ENCODE measurements at places on chromosomes 3 and 15.
A peak's percentile ranks its signal among the peaks of the same experiment; 100 is the strongest.

GRCh38 chr3:117846238-117846637 lies 1136.7 kb downstream of the TUSC7 start:
- DNase-seq, result no peak

DNA sequence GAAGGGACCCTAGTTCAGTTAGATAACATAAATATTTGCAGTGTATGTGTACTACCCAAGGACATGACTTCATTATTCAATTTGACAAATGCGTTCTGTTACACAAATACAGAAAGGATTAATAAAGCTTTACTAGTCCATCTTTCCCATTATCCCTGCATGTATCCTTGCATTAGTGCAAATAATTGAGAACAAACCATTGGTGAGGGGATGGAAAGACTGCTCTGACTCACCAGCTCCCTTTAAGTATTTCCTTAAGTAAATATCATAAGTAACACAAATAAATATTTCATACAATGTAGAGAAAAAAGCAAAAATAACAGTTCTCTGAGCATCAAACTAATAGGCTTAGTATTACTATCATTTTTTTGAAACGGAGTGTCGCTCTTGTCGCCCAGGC lies 1.9 kb upstream of the GPD1L start:
- no peak for DNase-seq

DNA sequence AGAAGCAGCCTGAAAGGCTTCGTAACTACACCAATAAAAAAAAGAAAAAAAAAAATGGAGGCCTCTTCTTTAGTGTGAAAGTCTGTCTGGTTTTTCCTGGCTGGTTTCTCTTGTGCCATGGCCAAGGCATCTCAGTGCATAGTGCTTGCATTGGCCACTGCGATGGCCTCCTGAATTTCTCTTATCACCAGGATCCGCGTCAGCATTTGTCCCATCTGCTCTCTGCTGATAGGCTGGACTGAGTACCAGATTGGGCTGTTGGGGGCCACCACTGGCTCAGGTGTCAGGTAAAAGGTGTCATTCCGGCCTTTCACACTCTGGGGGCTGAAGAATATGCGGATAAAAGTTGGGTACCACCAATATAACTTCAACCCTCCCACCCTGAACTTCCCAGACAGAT lies 1.1 kb upstream of the IMPDH2 start:
- DNase-seq, result no peak

- DNase-seq, result no peak
These were observed 19.4 kb downstream of the IFT57 start for GRCh38 chr3:108202834-108203233.

DNA sequence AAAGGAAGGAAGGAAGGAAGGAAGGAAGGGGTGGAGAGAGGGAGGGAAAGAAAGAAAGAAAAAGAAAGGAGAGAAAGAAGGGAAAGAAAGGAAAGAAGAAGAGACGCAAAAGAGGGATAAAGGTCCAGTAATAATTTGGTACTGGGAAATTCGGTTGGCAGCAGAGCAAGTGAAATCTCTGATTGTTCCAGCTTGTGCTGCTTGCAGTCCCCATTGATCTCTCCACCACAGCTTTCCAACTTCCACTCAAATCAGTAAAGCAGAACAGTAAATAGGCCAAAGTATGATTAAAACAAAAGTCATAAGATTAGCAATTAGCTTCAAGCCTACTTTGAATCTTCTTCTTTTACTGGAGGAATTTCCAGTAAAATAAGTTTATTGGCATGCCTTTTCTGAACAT lies 357.2 kb downstream of the ROBO1 start:
- DNase-seq, result no peak

- DNase-seq, result no peak
These were observed 586 bp downstream of the LRRK1 start for GRCh38 chr15:100919481-100920405.

DNA sequence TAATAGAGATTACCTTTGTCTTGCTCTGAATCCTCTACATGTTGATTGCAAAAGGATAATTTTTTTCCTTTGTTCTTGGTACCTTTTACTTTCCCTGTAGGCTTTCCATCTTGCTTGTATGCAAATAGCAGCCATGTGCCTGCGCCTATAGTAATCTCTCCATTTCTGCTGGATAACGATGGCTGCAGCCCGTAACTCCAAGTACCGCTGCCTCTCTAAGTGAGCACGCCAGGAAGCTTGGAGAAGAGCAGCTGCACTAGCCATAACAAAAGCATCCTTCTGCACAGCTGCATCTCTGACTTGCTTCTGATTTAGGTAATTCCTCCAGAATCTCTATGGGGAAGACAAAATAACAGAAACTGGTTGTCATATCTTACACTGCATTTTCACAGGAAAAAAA lies 89.3 kb downstream of the NR2E3 start:
- DNase-seq, result peak; percentile 8

DNA sequence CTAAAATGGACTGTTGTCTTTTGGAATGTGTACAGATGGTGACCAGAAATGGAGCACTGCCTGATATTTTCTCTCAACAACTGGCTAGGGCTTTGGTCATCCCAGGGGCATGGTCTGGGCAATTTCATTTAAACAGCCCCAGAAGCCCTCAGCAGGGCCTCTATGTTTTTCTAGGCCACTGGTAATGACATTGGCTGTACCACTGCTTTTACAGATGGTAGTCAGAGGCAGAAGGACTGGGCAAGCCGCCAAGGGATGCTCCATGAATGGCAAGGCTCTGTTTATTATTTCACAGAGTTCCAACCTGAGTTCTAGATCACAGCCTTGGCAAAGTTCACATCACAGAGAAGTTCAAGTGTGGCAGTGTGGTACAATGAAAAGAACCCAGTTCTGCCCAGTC lies 37.0 kb upstream of the LMCD1 start:
- DNase-seq, result peak; percentile 24

DNA sequence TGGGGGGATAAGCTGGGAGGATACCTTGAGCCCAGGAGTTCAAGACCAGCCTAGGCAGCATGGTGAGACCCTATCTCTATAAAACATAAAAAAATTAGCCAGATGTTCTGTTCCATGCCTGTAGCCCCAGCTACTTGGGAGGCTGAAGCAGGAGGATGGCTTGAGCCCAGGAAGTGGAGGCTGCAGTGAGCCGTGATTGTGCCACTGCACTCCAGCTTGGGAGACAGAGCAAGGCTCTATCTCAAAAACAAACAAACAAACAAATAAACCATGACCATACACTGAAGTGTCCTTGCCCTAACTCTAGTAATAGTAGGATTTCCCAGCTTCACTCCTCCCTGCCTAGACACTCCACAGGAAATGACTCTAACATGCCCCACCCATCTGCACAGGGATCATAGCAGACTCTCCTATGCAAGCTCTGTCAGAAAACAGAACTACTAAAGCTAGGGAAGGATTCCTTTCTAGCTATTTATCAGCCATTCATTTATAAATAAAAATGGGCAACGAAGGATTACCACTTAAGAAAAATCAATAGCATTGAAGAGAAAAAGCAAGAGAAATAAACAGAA lies 4.6 kb downstream of the ERICH6 start:
- no peak for DNase-seq

DNA sequence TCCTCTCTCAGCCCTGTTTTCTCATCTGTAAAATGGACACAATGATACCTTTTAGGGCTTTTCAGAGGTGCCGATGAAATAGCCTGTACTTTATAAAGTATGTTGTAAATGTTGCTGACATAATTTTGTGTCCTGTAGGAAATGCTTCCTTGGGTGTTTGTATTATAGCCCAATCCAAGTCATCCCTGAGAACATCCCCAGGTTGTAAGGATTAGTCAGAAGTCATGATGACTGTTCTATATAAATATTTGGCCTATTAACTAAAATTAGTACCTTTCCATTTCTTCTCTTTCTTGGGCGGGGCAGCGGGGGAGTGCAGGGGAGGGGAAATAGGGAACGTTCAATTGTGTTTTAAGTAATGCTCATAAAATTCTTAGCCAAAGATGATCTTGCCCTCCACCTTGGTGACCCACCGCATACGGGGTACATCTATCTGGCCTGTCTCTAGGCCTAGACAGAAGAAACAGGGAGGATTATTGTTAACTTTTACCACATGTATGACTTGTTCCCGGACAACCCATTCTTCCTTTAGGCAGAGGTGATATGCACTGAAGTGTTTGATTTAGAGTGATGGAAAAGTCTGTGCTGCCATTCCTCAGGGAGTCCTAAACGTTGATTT lies 120.7 kb downstream of the VGLL4 start:
- DNase-seq, result no peak

DNA sequence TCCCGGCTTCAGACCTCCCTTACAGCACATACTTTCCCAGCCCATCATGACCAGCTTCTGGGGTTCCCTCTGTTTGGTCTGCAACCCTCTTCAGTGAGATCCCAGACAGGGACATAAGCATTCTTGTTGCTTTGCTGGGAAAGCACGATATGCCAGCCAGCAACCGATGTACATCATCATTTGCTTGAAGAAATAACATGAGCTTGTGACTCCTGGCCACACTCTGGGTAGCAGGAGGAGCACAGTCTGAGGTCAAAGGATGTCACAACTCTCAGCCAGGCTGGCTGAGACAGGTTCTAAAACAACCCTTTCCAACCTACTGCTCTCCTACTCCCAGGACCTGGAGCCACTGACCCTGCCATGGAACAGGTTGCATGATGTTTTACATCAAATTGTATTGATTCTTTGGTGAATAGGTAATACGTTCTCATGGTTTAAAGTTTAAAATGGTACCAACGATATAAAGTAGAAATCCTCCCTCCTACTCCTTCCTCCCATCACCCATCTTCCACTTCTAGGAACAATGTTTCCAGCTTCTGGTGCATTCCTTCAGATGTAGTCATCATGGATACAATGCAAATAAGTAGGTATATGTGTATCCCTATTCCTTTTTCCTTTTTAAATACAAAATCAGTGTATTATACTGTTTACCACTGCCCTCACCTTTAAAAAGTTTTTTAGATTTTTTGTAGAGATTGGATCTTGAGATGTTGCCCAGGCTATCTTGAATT lies 190.3 kb downstream of the OPA1 start:
- no peak for DNase-seq

DNA sequence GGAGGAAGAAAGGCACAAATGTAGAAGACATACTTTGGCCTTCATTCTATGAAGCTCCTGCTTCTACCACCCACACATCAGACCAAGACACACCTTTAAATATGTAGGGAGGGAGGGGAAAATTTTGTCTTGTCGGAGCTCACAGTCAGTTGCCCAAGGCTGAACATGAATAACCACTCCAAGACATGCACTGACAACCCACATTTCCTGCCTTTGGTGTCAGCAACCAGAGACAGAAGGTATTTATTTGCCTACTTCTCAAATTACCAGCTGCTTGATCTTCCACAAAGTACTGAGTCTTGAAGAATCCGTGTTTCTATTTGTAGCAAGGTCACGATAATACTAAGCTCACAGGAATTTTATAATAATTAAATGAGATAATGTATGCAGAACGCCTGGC lies 169.7 kb downstream of the KCNMB2 start:
- peak; percentile 55 for DNase-seq

DNA sequence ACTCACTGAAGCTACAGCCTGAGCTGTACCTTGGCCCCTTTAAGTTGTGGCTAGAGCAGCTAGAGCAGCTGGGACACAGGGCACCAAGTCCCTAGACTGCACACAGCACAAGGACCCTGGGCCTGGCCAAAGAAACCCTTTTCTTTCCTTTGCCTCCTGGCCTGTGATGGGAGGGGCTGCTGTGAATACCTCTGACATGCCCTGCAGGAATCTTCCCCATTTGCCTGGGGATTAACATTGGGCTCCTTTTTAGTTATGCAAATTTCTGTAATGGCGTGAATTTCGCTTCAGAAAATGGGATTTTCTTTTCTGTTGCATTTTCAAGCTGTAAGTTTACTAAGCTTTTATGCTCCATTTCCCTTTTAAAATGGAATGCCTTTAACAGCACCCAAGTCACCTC lies 611.2 kb upstream of the ARPP21 start:
- no peak for DNase-seq

DNA sequence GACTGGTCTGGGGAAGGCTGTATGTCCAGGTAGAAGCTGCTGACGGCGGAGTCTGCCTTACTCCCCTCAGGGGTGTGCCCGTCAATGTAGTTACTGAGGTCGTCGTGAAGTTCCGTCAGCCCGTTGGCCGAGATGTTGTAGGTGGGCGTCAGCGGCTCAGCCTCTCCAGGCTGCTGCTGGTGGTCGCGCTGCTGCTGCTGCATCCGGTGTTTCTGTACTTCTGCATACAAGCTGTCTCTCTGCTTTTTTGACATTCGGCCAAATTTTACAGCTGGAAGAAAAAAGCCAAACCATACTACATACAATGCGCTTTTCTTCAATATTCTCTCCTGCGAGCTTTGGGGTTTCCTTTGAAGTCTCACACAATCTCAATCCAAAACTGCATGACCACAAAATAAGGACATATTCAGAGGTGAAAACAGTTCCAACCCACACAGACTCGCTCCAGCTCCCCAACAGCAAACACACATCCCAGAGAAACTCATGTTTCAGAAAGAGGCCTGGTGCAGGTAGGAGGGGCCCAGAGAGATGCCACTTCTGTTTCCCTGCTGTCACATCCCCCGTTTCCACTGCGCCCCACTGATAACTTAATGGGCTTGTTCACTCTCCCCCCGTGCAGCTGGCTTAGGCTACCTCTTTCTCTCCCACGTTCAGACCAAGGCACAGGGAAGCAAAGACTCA lies 32.5 kb upstream of the ICE2 start:
- DNase-seq, result peak; percentile 77

All from tongue (tissue), 3 donors.